ENCODE measurements at places on chromosomes 7 and 10.

DNA sequence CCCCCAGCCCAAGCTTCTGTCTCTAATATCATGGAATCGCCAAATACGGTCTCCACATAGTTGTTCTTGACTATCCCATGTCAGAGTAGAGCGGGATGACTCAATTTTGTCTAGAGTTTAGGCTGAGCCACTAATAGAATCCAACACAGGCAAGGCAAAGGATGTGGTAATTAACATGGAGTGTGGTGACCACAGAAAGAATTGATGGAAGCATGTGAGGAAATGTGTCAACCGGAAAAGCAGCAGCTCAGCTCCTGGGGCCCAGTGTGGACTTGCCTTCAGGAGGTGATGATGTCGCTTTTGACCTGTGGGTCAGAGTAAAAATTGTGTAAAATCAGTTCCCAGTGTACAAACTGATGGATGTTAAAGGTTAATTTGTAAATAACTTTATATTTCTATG is 139.3 kb upstream of the KLF6 start:
- no peak for DNase-seq

- DNase-seq: no peak
These were observed 101.5 kb upstream of the SHH start for GRCh38 chr7:155913719-155914118.

DNA sequence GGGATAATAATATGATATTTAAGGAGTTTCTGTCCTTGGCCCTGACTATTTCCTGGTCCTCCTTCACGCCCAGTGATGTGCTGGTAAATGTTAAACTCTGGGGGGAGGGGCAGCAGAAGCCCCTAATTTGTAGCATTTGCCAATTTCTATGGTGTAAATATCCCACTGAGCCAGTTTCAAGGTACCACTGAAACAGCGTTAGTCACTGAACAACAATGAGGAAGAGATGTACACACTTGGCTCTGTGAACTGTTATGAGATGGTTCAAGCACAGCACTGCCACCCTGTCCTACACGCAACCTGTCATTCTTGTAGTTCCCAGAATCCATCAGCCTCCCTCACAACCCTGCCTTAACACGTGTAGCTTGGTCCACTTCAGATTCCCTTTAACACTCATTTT is 39.8 kb downstream of the MET start:
- peak; percentile 68 for DNase-seq

GRCh38 chr10:120517881-120518484 is 61.0 kb downstream of the PLPP4 start:
- no peak for DNase-seq

DNA sequence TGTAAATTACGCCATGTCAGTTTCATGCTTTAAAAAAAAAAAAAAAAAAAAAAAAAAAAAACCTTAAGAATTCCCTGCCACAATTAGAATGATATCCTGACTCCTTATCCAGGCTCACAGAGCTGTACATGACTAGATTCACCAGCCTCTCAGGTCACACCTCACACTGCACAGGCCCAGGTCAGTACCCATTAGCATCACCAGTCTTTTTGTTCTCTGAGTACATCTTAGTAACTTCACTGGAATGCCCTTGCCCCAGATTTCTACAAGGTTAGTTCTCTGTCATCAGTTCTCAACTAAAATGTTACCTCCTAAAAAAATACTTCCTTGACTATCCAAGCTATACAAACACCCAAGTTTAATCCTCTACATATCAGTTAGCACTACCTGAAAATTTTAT is 211.0 kb downstream of the LRRN3 start:
- DNase-seq: no peak

DNA sequence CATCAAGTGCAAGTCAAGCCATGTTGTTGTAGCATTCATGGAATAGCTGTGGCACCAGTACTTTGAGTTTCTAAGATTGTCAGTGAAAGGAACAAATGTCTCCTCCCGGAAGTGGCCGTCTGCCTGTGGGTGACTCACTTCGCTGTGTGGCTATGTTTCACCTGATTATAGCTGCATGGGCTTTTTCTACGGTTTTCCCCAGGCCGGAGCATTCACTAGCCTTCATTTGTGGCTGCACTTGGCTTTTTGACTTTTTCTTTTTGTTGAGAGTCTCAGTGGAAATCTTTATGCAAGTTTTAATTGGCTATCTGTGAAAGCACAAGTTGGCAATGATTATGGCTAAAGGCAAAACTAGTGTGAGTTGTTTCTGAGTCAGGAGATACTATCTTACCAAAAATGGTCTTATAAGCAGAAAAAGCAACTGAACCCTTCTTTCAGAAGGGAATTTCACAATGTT is 35.0 kb downstream of the SRI start:
- no peak for DNase-seq

DNA sequence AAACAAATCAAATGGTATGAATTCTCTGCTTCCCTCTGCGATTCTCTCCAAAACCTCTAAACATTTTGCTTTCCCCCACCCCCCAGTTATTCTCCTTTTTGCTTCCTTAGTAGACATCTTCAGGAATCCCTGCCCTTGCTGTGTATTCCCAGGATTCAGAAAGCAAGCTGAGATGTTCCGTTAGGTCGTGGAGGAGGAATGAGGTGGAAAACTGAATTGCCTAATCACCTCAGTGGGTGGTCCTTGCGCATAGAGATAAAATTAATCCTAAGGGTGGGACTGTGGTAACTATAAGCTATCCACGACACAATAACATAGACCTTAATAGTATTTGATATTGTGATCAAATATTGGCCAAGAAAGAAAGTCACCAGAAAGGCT is 49.1 kb upstream of the SEMA3C start:
- DNase-seq: no peak

- no peak for DNase-seq
These were observed 281.2 kb downstream of the SKAP2 start for GRCh38 chr7:26583094-26583648.

DNA sequence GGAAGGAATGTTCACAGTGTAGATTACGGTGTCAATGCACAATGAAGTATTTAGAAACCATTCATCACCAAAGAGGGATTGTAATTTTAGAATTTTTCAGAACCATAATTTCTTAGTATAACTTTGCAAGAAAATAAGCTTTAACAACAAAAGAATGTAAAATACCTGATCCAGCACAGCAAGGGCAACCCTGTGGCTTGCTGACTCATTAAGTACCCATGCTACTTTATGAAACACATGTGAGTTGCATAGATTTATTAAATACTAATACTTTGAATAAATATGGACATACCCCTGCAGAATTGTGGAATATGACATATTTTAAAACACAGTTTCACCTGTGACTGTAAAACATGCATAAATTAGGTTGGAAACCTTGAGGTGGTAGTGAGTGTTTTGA is 281.3 kb downstream of the ZNF248 start:
- DNase-seq: no peak

- DNase-seq: peak; percentile 38
These were observed 38.3 kb downstream of the LRRC72 start for GRCh38 chr7:16564909-16565426.

DNA sequence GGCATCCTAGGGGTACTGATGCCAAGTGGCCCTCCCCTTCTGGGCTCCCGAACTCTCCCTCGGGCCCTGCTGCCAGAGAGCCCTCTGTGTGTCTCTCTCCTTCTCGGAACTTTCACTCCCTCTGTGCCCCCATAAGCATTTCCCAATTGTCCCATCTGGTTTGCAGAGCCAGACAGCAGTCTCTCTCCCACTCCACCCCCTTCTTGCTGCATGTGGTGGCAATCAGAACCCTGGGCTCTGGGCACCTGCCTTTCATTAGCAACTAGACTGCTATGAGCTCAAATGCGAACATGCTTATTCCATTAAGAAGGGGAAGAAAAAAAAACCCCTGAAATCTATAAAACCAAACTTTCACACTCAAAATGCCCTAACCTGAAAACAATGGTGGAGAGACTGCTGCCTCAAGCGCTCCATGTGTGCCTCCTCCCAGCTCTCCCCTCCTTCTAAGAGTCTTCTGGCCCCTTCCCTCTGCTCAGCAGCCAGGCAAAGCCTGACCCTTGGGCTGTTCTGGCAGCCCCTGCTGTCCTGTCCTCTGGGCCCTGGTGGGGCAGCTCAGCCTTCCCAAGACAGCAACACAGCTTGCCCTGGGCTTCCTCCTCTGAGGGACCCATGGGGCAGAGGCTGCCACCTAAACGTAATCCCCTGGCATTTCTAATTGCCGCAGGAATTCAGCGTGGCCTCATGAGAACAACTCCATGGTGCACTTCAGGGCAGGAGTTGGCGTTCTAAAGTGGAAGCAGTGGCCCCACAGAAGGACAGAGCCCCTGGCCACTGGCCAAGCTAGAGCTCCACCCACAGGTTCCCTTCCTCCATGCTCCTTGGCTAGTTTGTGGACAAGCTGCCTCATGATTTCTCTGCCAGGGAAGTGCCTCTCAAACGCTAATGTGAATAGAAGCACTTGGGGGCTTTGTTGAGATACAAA is 415.4 kb downstream of the PLXNA4 start:
- peak; percentile 91 for DNase-seq

- no peak for DNase-seq
These were observed 6.9 kb downstream of the C10orf62 start for GRCh38 chr10:97596101-97597082.

GRCh38 chr10:43013065-43013464 is 63.8 kb upstream of the RET start:
- no peak for DNase-seq

- no peak for DNase-seq
These were observed 121.0 kb downstream of the HIP1 start for GRCh38 chr7:75617634-75618234.

DNA sequence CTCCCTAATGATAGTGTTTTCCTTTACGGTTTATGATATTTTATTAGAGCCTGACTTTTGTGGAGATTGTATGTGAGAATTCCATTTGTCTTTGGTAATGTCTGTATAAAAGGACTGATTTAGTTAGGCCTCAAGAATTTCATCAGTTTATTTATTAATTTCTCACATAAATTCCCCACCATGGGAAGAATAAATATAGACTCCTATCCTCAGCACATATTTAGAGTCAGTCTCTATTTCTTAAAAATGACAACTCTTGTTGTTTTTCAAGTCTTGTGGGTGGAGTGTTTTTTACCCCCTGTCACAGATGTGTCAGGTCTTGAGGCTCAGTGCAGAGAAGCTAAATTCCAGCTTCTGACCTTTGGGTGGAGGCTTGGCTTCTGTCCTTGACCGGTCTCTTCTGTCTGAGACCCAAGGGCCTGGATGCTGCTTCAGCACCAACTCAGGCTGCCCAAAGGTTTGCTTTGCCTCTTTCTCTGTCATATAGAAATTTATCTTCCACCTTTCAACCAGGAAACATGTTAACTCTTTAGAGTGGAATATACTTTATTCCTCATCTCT is 117.3 kb upstream of the INHBA start:
- DNase-seq: no peak

GRCh38 chr10:51311228-51311627 is 236.9 kb downstream of the PRKG1 start:
- DNase-seq: no peak

- DNase-seq: no peak
These were observed 65.3 kb downstream of the CARD11 start for GRCh38 chr7:2978408-2978807.

- no peak for DNase-seq
These were observed 491.0 kb upstream of the FOXK1 start for GRCh38 chr7:4191046-4191445.

DNA sequence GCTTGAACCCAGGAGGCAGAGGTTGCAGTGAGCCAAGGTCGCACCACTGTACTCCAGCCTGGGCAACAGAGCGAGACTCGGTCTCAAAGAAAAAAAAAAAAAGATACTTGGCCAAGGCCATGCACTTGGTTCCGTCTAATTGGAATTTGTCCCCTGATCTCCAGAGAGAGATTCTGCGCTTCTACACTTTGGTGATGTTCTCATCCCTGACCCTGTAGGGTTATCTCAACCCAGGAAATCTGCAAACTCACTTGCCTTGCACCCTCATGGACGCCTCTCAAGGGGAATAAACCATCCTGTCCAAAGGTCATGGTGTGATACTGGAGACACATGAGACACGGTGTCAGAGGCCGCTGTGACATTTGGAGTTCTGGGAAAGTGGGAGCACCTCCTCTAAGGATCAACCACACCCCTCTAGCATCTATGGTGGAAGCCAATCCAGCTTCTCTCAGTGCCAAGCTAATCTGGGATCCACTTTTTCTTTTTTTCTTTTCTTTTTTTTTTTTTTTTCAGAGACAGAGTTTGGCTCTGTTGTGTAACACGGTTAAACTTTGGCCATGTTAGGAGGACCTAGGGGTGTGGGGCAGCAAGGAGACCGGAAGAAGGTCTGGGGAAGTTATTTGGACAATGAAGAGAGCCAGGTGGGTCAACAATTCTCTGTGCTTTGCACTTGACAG is 7.8 kb upstream of the POR start:
- no peak for DNase-seq

DNA sequence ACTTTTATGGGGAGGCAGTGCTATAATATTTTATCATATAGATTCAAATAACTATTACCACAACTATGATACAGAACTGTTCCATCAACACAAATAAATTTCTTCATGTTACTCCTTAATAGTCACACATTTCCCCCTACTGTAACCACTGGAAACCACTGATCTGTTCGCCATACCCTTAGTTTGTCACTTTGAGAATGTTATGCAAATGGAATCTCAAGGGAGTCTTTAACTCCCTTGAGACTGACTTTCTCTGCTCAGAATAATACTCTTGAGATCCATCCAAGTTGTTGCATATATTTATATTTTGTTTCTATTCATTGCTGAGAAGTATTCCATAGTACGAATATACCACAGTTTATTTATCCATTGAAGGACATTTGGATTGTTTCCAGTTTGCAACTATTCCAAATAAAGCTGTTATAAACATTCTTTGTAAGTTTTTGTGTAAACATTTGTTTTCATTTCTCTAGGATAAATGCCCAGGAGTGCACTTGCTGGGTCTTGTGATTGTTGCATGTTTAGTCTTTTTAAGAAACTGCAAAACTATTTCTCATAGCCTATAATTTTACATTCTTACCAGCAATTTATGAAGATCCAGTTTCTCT is 19.7 kb upstream of the PON2 start:
- DNase-seq: no peak

GRCh38 chr7:137994216-137994615 is 7.7 kb downstream of the CREB3L2 start:
- no peak for DNase-seq

DNA sequence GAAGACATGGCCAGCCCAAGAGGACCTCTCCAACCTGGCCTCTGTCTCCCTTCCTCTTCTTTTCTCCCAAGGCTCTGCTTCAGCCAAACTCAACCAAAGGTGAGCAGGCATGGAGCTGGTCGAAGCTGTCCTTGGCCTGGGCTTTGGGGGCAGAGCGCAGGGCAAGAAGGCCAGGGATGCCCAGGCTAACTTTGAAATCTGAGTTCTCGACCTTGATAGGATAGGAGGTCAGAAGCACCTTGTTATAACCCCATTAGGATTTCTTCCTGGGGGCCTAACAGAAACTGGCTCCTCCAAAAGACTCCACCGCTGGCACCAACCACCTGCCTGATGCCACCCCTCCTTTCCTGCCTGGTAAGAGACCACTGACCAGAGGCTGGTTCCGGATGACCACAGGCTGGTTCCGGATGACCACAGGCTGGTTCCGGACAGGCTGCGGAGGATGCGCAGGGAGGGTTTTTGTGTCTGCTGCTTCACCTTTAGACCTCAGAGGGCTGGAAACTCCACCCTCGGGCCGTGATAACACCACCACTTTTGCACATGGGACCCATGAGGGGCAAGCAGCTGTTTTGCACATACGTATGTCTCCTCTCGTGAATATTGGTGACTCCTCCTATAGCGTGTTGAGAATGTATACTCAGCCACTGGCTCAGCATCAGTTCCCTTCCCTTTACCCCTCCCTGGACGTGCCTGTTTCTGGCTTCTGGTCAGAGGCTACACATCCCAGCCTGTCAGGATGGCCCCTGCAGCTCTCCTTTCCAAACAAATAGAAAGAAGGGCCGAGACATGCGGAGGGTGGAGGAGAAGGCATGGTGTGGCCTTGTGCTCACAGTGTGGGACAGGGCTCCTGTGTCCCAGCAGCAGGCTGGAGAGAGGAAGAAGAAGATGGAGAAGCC is 140.1 kb downstream of the DNAJB6 start:
- DNase-seq: no peak

All from DMS79 treated with DMSO at 0.1 percent for 48 hours (cell line).